ENCODE measurements at places on chromosomes 7 and 10.

DNA sequence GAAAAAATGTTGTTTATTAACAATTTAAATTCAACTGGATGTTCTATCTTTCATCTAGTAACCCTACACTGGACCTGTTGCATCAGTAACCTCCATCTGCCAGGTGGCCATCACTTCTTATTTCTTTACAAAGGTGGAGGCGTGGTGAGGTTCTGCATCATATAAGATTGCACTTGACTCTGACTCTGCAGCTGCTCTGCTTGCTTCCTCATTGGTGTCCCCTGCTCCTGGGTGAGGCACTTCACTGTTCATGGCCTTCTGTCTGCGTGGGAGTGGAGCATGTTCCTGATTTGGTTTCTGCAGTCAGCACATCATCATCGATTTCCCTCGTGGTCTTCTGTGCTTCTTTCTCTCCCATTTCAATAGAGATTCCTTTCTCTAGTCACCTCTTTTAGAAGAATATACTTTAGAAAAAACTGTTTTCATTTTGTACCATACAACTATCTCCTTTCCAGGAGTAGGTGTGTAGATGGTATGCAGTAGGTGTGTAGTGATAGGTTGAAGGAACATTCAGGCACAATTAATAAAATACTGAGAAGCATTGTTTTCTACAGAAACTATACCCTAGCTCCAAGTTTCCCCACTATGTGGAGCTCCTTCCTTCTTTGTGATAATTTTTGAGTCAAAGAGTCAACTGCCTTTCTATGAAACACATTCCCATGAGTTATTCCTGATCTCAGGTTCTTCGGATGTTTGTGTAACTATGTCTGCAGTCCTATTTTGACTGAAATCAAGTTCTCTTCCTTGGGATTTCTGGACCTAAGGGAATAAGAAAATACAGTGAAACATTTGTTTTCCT is 231.7 kb upstream of the CNTNAP2 start:
- DNase-seq: no peak

DNA sequence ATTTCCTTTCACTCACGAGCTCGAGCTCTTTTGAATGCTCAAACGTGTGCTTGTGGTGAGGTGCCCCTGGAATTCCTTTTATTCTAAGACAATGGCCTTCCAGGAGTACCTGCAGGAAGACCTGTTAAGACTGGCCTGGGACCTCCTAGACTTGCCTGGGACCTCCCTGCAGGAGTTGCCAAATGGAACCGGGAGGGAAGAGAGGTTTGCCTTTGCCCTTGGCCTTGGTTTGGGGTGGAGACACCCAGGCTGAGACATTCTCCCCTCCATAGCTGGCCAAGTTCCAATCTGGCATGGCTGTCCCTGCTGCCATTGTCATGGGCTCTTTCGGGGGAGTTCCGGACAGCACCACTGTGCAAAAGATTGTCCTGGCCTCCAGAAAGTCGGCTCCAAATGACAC is 39.7 kb downstream of the DNAJB12 start:
- no peak for DNase-seq

DNA sequence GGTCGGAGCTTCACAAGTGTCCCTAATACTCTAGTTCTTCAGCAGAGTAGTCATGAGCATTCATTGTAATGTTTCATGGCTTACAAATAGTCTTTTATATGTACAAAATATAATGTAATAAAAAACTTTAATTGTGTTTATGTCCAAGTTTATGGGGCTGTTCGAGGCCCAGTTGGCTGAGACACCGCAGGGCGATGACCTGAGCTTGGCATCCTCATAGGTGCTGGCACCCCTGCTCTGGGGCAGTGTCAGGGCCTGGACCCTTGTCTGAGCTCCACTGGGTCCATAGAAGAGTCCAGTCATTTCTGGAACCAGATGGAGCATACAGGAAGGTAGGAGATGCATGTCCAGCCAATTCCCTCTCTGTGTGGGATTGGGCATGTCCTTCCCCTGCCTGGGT is 12.9 kb upstream of the ZMIZ1 start:
- DNase-seq: no peak

DNA sequence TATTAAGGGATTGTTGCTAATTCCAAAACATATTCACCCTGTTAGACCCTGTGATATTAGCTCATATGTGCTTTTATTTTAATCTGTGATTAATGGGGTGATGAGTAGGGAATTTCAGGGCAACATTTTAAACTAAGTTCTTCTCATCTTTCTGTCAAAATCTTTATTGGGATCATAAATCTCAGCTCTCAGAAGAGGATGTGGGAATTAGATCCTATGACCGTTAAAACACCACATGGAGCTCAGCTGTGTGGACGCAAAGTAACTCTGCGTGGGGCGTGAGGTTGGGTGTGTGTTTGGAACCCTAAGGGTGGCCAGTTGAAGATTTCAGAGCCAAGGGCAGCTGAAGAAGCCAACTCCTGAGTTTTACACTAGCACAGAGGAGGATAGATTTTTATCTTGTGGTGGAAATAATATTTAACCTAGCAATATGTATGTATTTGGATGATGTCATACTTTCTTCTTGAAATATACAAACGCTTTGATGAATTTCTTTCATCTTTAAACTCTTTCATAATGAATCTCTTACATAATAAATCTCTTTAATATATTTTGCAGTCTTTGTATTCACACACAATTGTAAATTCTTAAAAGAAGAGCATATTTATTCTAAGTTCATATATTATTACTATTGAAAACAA is 64.4 kb downstream of the EPDR1 start:
- no peak for DNase-seq

- no peak for DNase-seq
Measured at GRCh38 chr7:20298486-20298901, 32.2 kb upstream of the ITGB8 start.

DNA sequence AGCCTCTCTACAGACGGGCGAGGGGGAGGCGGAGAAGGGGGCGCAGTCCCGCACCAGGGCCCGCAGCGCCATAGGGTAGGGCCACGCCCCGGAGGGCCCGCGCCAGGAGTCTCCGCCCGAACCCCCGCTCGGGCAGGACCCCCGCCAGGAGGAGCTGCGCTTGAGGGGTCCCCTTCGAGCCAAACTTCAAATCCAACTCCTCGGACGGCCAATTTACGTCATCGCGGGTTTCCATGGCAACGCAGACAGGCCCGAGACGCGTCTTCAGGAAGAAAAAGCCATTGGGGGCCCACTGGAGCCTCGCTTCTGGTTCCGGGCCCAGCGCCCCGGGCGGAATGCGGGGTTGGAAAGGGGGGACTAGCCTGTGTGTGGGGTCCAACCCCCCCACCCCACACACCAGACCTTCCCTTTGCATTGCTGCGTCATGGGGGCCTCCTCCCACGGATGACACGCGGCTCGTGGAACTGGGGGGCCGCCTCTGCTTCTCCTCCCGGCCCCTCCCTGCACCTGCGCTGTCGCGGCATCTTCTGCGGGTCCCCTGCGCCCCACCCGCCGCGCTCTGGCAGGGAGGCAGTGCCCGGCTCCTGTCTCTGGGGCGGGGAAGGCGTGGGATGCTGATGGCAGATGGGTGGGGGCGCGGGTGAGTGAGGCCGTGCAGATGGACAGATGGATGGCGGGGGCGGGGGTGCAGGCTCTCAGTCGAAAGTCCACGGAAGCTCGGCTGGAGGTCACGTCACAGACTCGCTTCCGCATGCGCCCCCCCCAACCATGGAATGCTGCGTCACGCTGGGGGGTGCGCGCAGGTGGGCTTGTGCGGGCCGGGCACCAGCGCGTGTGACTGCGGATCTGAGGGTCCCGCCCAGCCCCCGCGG is 1.2 kb downstream of the CALY start:
- DNase-seq: peak; percentile 87

- DNase-seq: no peak
Measured at GRCh38 chr7:130942211-130942964, 208.4 kb upstream of the KLF14 start.

GRCh38 chr10:61845950-61846268 is 55.6 kb upstream of the ARID5B start:
- no peak for DNase-seq

- DNase-seq: no peak
Measured at GRCh38 chr10:69401416-69401815, 15.3 kb downstream of the TACR2 start.

DNA sequence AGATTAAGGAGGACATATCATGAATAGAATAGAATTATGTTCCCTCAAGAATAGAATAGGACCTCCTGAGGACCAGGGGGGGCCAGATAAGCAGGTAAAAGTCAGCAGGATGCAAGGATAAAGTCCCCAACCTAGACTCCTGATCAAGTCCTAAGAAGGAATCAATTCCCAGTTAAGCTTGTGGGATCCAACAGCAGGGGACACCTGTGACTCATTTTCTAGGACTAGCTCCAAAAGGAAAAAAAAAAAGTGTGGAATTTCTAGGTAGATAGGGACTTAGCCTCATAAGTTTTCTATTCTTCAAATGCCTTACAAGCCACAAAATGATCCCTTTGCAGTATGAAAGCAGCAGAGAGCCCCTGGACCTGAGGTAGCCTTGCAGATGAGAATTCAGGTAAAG is 336.2 kb downstream of the WDR11 start:
- no peak for DNase-seq

- DNase-seq: no peak
Measured at GRCh38 chr10:65518379-65518778, 1407.5 kb upstream of the LRRTM3 start.

GRCh38 chr7:157793087-157793353 is 456.2 kb downstream of the DNAJB6 start:
- DNase-seq: no peak

DNA sequence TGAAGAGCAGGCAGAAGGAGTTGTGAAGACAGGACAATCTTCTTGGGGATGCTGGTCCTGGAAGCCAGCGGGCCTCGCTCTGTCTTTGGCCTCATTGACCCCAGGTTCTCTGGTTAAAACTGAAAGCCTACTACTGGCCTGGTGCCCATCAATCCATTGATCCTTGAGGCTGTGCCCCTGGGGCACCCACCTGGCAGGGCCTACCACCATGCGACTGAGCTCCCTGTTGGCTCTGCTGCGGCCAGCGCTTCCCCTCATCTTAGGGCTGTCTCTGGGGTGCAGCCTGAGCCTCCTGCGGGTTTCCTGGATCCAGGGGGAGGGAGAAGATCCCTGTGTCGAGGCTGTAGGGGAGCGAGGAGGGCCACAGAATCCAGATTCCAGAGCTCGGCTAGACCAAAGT is 1.5 kb downstream of the CHPF2 start:
- DNase-seq: no peak

GRCh38 chr10:82628373-82628772 is 753.4 kb downstream of the NRG3 start:
- DNase-seq: no peak

- DNase-seq: no peak
Measured at GRCh38 chr7:83413831-83414230, 235.1 kb downstream of the SEMA3E start.

DNA sequence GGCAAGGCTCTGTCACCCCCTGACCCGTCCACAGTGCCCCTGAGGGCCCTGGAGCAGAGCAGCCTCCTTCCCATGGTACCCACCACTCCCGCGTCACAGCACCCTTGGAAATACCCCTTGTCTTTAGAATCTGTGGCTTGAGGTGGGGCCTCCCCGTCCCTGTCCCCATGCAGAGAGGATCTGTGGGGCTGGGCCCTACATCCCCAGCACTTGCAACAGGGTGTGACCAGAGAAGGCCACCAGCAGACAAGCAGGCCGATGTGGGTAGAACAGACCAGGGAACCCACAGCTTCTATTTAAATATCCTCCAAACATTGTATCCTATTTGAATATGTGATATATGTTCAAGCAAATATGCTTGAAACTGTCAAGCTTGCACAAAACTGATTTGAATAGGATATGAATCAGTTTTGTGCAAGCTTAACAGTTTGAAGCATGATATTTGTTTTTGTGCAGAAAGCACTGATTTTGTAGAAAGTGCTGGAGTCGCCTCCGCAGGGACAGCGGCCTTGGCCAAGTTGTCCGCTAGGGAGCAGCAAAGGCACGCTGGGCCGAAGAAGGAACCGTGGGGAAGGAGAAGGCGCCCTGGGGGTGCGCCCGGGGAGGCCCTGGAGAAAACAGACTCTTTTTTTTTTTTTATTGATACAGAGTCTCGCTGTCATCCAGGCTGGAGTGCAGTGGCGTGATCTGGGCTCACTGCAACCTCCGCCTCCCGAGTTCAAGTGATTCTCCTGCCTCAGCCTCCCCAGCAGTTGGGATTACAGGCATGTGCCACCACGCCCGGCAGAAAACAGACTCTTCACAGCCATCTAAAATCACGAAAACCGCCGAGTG is 2.2 kb downstream of the CFAP46 start:
- peak; percentile 59 for DNase-seq

GRCh38 chr10:37263304-37263703 is 137.9 kb downstream of the ANKRD30A start:
- DNase-seq: no peak

GRCh38 chr10:102150970-102151773 is 1.0 kb upstream of the NOLC1 start:
- DNase-seq: no peak

GRCh38 chr7:1314021-1314907 is 81.6 kb downstream of the UNCX start:
- no peak for DNase-seq

All from activated CD8-positive, alpha-beta T cell treated with anti-CD3 and anti-CD28 coated beads, Interleukin-2, amount 10 ng/mL, durations not matched to agents 7 days and 5 days (primary cell).